ENCODE measurements at places on chromosomes 11 and 22.
A peak's percentile ranks its signal among the peaks of the same experiment; 100 is the strongest.

- H3K27me3 ChIP-seq: no peaks in the 10 kb centered on the region
- H3K4me1 ChIP-seq: no peaks in the 10 kb centered on the region
- no peak overlapping the region for H3K27ac ChIP-seq
- no peaks in the 10 kb centered on the region for H3K36me3 ChIP-seq
These were observed 20.8 kb downstream of the KCNE3 start for GRCh38 chr11:74446532-74446938.

- H3K36me3 ChIP-seq: no peaks in the 10 kb centered on the region
- no peak within 1 kb of the TSS for H3K27ac ChIP-seq
- peak within 1 kb of the TSS; percentile 17 for H3K4me3 ChIP-seq
- H3K4me1 ChIP-seq: peaks cover 27% of the 10 kb centered on the region
These were observed at the start of gene BDNF for GRCh38 chr11:27700351-27701301. Gene BDNF, minus strand, starts transcription at chr11:27700455. Its CDS starts 41,891 bp downstream, at chr11:27658564.

DNA sequence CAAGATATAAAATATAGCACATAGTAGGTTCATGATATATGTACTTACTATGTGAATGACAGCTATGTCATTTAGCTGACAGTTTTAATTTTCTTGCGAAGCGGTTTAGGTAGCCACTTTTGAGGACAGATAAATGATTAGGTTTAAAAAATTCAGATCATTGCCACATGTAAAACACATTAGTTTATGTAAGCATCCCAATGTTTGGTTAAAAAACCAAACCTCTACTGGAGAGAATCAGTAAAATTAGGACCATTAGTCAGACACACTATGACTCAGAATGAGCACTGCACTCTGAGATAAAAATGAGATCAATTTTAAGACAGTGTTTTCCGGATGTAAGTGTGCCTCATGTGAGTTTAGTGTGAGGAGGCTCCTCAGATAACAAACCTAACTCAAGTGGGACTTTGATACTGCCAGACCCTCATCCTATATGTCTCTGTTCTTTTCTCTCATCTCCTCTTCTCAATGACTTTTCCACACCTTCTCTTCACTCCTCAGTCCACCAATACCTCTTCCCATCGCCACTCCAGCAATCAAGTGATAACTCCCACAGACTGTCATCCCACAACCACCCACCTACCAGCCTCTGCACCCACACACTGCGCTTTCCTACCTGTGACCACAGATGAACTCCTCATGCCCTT lies 6.8 kb upstream of the OR2AT4 start:
- DNase-seq: no peak
- H3K36me3 ChIP-seq: no peaks in the 10 kb centered on the region
- H3K27me3 ChIP-seq: peaks cover 4% of the 10 kb centered on the region

DNA sequence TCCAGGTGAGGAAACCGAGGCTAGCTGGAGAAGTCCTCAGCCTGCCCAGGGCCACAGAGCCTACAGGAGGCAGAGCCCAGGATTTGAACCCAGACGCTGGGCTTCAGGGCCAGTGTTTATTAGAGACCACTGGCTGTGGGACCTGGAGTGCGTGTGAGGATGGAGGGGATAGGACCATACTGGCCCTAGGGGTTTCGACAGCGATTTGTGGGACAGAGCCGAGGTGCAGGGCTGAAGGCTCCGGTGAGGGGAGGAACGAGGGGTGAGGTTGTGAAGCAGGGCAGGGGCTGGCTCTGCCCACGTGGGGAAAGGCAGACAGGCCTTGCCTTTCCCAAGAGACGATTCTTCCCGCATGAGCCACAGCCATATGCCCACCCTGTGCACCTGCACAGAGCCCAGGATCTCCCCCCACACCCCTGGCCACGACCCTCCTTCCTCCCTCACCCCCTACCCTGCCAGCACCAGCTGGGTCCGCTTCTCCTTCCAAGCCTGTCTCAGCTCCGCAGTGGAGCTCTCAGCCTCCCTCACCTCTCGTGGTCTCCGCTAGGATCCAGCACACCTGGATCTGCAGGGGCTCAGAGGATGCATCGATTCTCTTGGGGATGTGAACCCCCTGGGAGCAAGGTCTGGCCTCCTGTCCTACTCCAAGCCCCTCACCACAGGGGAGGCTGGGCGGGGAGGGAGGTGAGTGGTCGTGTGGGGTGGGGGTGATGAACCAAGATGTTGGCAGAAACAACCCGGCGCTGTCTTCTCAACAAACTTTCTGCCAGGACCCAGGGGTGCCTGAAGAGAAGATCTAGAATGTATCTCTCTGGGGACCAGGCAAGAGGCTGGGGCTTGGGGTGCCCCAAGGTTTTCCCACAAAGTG lies 58.4 kb downstream of the RTL6 start:
- DNase-seq: no peak
- H3K27ac ChIP-seq: no peak overlapping the region
- H3K4me3 ChIP-seq: no peak overlapping the region
- peaks cover 5% of the 10 kb centered on the region for H3K27me3 ChIP-seq
- H3K4me1 ChIP-seq: no peaks in the 10 kb centered on the region
- no peaks in the 10 kb centered on the region for H3K36me3 ChIP-seq
